H54 (cell line): ENCODE measurements at places on chromosomes 5 and 9.
A peak's percentile ranks its signal among the peaks of the same experiment; 100 is the strongest.

DNA sequence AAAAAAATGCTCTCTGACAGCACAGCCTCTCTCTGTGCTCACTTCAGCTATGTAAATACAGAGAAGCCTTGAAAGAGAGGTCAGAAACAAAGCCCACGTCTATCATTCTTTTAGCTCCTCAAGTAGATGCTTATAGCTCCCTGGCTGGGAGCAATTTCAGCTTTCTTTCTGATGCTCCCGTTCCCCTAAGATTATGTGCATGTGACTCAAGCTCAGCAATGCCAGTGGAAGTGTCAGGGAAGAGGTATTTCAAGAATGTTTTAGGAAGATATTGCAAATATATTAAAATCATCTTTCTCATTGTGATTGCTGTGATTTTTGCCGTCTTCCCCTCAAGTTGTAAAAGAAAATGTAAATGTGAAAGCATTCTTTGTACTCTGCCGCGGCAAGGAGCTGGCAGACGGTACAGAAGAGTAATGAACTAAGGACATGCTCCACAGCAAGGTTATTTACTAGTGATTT lies 1353.7 kb upstream of the ACO1 start:
- no peak for DNase-seq

GRCh38 chr5:160183075-160183474 lies 46.2 kb upstream of the FABP6 start:
- DNase-seq = peak; percentile 60

DNA sequence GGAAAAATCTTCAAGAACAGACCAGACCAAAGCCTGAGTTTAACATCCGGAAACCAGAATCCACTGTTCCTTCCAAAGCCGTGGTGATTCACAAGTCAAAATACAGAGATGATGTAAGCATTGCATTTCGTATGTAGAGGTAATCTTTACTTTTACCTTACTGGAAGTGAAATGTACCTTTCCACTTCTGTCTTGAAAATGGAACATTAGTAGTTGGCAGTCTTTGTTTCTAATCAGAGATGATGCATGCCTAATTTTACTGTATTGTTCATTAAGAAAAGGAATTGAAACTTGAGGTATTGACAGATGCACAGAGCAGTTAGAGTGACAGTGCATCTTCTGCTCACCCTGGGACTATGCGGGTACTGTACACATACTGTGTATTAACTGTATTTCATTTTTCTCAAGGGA lies 34.6 kb downstream of the HABP4 start:
- no peak for DNase-seq

GRCh38 chr9:137837345-137838278 lies 40.0 kb upstream of the CACNA1B start:
- DNase-seq = no peak

DNA sequence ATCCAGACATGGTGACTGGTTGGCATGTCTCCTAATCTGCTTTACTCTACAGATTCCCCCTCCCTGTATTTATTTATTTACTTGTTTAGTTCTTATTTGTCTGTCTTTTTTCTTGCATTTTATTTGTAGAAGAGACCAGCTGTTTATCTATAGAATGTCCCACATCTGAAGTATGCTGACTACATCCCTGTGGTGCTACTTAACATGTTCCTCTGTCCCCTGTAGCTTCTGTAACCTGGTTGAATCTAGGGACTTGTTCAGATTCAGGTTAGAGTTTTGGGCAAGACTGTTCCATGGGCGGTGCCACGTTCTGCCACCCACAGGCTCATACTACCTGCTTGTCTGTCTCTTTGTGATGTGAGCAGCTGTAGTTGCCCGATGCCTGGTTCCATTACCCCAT lies 23.5 kb downstream of the DUSP1 start:
- DNase-seq = no peak

DNA sequence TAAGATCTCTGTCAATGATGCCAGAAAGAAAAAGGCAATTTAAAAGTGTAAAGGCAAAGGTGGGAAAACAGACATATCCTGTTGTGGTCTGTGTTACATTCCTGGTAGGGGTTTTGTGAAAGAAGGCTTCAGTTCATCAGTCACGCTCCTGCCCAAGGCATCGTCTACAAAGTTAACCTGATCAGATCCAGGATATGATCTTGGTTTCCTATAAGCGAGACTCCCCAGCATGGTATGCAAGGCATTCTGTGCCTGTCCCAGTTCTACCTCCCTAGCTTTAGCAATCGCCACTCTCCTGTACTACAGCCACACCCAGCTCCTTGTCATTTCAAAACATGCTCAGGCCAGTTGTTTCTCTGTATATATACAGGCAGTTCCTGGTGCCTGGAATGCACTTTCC lies 58.0 kb upstream of the PTPN3 start:
- DNase-seq = no peak

DNA sequence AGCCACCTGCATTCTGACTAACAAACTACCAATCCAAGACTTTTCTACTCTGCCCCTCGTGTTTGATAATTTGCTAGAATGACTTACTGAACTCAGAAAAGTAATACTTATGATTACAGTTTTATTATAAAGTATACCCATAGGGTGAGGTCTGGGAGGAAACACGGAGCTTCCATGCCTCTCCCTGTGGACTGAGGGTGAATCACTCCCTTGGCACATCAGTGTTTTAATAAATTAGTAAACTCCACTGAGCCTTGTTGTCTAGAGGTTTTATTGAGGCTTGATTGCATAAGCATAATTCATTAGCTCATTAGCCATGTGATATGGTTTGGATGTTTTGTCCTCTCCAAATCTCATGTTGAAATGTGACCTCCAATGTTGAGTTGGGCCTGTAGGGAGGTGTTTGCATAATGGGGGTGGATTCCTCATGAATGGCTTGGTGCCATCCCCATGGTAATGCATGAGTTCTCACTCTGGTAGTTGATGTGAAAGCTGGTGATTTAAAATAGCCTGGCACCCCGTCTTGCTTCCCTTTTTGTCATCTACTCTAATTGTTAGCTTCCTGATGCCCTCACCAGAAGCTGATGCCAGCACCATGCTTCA lies 233.6 kb upstream of the TRPC7 start:
- no peak for DNase-seq

- no peak for DNase-seq
Observed at GRCh38 chr9:120358877-120359276, 221.1 kb downstream of the CDK5RAP2 start.

- no peak for DNase-seq
Observed at GRCh38 chr5:16713386-16713928, 96.7 kb upstream of the RETREG1 start.

GRCh38 chr5:79756076-79756475 lies 66.4 kb downstream of the CMYA5 start:
- no peak for DNase-seq

- DNase-seq = no peak
Observed at GRCh38 chr5:133385346-133385745, 227.0 kb downstream of the FSTL4 start.

DNA sequence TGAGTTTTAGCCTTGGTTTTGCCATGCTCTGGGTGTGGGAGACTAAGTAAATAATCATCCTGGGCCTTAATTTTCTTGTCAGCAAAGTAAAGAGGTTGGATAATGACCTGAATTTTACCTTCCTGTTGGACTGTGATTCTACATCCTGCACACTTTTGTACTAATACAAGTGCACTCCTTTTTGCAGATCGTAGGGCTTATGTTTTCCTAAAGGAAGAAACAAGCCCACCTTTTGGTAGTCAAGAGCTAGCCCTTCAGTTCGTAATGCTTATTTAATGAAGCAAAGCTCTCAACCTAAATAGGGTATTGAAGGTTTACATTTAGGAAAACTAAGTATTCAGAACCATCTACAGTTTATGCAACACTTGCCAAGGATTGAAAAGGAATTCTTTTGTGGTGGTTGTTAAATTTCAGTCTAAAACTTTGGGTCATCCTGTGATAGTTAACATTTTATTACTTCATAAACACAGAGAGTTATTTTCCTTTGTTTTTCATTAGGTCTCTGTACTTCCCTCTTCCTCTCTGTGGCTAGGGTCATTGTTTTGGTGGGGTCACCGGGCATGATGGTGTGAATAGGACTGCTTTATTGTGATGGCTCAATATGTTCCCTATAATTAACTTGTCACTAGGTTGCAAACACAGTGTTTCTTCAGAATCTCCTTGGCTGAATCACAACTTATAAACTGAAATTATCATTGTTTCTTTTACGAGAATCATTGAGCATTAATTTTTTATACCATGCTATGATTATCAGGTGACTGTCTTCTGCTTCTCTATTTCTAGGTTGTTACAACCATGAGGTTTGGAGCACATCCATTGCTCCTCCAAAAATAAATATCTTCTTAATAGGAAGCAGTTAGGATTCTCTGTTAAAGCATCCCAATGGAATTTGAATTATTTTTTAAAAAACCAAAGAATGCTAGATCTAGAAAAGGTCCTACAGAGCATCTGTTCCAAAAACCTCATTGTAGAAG lies 28.5 kb downstream of the SPINK5 start:
- no peak for DNase-seq
